Renal cortical epithelial cell (primary cell): ENCODE measurements at places on chromosomes 4 and X.

DNA sequence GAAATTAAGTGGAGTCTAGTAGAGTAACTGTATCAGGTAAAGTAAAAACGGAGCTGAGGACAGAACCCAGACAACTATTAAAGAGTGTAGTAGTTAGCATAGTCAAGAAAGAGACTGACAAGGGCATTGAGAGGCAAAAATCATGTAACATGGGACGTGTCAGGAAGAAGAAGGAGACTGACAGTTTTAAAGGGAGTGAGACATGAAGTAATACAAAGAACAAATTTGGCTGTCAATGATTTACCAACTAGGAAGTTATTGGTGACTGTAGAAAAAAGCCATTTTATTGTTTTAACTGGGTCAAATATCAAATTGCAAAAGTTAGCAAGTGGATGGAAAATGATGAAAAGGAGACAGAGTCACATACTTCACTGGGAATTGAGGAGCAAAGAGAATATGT, 422.3 kb downstream of the MAPK10 start:
- peak; percentile 63 for DNase-seq

DNA sequence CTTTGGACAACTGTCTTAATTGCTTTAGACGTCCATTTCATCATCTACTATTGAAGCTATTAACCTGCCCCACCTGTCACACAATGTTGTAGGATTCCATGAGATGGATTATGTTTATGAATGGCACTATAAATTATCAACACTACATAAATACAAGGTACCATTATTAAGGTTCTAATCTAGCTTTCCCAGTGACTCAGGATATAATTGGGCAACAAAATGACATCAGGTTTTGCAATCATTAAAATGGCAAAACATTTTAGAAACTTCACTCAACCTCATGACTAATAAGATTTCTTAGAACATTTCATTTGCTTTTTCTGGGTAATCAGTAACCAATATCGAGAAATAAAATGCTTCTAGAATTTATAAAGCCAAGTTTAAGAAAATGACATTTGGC, 9.2 kb downstream of the HOPX start:
- peak; percentile 90 for DNase-seq

DNA sequence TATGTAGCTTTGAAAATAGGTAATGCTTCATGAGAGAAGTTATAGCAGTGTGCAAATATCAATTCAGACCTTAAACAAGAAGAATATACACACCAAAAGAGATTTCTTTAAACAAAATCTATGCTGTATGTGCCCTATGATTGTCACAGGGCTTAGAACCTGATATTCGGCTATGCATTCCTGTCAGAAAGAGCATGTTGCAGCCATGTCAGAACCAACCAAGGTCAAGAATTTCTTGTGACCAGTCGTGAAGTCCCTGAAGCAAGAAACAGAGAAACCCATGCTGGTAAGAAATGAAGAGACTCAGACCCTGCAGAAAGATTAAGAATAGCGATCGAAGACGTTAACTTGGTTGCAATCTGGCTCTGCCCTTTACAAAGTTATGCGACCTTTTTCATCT, 210.3 kb upstream of the SPIN4 start:
- peak; percentile 1 for DNase-seq

DNA sequence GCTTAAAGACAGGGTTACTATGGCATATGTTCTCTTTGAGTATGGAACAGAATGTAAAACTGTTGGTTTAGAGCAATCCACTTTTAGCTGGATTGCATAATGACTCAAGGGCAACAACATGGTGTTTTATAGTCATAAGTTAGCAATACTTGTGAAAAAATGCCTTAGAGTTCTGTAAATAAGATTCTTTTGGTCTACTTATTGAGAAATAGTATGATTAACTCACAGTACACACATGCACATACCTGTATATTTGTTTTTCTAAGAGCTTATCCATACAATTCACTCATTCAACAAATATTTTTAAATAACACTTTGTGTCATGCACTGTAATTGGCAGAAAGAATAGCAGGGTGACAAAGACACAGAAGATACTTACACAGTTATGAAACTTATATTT, 1415.5 kb downstream of the PCDH7 start:
- DNase-seq, result peak; percentile 86

DNA sequence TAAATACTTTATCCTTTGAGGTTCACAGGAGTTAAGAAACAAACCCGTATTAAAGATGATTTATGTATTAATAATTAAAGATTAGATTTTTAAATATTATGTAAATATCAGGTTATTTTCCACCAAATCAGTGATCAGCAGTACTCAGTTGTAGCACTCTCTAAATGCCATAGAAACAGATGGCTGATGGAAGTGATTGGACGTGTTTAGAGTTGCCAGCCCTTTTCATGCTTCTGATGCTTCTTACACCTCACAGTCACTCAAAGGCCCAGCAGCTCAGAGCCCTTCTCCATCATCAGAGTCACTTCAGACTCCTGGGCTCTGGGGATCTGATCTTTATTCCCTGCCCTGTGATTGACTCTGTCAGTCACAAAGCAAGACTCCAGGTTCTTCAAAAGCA, 170.1 kb upstream of the PGRMC2 start:
- DNase-seq, result no peak

- DNase-seq, result peak; percentile 21
Measured at GRCh38 chr4:136002316-136002715, 1530.0 kb downstream of the PCDH18 start.

- peak; percentile 56 for DNase-seq
Measured at GRCh38 chr4:42519803-42520417, 122.6 kb downstream of the SHISA3 start.

GRCh38 chr4:109915385-109916026, 2.8 kb downstream of the EGF start:
- DNase-seq, result peak; percentile 16

- peak; percentile 94 for DNase-seq
Measured at GRCh38 chr4:184370711-184371389, 103.5 kb downstream of the IRF2 start.
